ENCODE measurements at places on chromosomes 4 and X. TPM values are rescaled to one million over a fixed set of nuclear protein-coding genes. Genes with fewer than 3 reads are reported as not detected.

The SPANXN5 gene
- not detected for total RNA-seq

The DDX53 gene
- not detected for total RNA-seq

DNA sequence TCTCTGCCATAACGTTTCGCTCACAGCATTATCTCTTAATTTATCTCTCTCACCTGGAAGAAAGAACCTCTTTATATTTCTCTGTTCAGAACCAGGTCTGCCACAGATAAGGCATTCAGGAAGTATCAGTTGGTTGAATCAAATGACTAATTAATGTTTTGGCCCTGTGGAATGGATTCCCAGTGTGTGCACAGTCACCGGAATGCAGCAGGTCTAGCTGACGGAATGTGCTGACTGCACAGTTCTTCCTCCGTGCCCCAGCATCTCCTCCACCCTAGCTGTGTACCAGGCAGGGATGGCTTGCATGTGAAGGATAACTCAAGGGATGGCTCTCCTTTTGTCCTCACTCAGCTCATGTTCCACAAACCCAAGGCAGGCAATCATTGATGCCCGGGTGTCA, 141.8 kb upstream of the MSX1 start:
- DNase-seq: no peak

GRCh38 chr4:39714166-39714565, 16.2 kb downstream of the UBE2K start:
- DNase-seq: no peak

GRCh38 chr4:70759627-70760026, 37.9 kb downstream of the RUFY3 start:
- DNase-seq: no peak

DNA sequence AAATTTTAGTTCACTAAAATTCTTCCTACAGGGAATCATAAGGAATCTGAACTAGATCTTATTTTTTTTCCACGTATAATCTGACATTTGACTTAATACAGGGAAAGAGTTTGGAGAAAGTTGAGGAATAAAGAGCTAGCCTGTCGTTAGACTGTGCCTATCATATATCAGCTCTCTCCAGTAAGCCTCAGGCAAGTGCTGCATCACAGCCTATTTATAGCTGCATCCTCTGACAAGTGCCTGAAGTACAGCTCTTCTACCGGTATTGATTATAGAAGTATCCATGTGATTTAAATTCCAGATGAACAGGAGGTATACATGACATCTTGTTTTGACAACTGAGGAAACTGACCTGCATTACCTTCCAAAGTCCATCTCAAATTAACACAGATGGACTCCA, 248.9 kb downstream of the TLL1 start:
- DNase-seq: no peak

- DNase-seq: no peak
Measured at GRCh38 chr4:95508421-95508820, 40.4 kb downstream of the UNC5C start.

- no peak for DNase-seq
Measured at GRCh38 chrX:129782706-129783105, 3.0 kb downstream of the SASH3 start.

Measured in right cardiac atrium (tissue), 5 donors.